ENCODE measurements at places on chromosomes 16 and 17. TPM values are rescaled to one million over a fixed set of nuclear protein-coding genes. Genes with fewer than 3 reads are reported as not detected.
A peak's percentile ranks its signal among the peaks of the same experiment; 100 is the strongest.

DNA sequence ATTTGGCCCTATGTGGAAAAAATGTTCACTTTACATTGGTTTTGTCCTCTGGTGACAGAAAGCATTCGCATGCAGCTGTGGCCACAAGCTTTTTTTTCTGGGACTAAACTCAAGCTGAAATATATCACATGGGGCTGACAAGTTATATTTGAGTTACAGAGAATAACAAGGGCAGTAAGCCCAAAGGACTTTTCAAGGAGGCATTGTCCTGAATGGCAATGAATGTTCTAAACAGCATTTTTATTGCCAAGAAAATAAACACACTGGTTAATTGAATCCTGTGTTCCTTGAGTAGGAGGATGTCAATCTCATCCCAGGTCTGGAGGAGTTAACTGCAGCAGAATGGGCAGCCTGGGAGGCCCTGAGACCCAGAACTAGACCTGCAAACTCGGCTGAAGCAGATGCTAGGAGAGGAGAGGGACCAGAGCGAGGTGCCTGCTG lies 114.5 kb downstream of the COPRS start:
- peak; percentile 87 for ATAC-seq

DNA sequence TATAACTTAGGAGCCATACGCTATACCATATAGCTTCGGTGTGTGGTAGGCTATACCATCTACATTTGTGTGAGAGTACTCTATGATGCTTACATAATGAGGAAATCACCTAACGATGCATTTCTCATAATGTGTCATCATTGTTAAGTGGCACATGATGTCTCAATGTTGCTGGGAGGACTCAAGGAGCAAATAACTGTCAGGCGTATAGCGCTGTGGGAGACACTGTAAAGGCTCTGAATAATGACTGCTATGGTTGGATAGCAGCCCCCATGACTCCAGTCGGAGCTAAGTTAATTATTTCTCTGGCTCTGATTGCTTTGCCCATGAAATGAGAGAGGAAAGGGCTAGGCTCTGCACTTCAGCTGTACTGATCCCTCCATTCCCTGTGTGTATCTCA lies 197.2 kb downstream of the RGS9 start:
- ATAC-seq = no peak

DNA sequence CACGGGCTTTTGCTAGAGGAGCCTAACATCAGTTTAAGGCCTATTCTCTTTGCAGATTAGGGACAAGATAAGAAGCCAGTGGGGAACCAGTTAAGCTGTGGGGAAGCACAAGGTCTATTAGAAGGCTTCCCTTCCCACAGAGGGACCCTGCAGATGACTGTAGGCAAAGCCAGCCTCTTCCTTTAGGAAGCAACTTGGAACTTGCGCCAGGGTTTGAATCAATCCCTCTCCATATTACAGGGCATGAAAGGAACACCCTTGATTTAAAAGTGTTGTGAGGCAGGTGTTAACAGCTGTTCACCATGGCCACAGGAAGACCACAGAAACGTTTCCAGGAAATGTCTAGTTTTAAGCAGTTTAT lies 77.3 kb downstream of the RPTOR start:
- ATAC-seq = no peak

Gene GPR142
- total RNA-seq = not detected

- ATAC-seq = no peak
Measured at GRCh38 chr16:65660390-65660789, 538.5 kb upstream of the CDH11 start.

Gene OTOP2
- not detected for total RNA-seq

- ATAC-seq = no peak
Measured at GRCh38 chr16:372302-372983, 2.1 kb upstream of the MRPL28 start.

Gene CSNK2A2
- 72.6 TPM for total RNA-seq

DNA sequence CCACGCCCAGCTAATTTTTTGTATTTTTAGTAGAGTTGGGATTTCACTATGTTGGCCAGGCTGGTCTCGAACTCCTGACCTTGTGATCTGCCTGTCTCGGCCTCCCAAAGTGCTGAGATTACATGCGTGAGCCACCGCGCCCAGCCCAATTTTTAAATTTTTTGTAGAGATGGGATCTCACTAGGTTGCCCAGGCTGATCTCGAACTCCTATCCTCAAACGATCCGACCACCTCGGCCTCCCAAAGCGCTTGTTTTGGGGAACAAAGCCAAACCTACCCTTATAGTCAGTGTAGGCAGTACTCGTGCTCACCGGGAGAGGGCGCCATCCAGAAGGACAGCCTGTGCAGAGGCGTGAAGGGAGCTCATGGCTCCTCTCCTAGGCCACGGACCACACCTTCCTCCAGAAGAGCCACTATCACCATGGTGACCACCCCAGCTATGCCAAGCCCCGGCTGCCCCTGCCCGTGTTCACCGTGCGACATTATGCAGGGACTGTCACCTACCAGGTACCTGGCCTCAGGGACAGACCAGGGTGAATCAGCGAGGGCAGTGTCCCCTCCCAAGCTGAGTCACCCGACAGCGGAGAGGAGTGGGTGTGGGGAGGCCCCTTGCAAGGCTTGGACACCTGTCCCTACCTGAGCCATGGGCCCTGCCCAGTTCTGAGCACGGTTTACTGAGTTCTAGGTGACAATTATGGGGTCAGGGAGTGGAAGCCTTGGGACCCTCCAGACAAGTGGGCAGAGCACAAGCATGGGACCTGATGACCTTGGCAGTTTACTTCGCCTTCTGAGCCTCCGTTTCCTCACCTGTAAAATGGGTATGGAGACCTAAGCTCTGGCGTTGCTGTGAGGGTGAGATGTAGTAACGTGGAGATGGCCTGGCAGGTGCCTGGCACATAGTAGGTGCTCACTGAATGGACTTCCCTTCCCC lies 13.7 kb downstream of the MYO15B start:
- peak; percentile 53 for ATAC-seq

- ATAC-seq = peak; percentile 59
Measured at GRCh38 chr17:2937331-2938003, 125.9 kb downstream of the OR1D5 start.

DNA sequence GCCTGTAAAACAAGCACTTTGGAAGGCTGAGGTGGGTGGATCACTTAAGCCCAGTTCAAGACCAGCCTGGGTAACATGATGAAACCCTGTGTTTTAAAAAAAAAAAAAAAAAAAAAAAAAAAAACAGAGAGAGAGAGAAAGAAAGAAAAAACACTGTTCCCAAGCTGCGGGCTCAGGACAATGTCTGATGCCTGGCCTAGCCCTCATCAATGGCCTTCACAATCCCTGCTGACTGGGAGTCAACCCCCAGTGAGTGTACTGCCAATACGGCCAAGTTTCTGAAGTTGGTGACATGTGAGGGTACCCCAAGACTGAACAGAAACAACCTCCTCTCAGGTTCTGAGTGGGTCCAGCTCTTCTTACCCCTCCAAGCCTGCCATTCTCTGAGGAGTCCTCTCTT lies 116.5 kb downstream of the ZNF778 start:
- ATAC-seq = peak; percentile 15

DNA sequence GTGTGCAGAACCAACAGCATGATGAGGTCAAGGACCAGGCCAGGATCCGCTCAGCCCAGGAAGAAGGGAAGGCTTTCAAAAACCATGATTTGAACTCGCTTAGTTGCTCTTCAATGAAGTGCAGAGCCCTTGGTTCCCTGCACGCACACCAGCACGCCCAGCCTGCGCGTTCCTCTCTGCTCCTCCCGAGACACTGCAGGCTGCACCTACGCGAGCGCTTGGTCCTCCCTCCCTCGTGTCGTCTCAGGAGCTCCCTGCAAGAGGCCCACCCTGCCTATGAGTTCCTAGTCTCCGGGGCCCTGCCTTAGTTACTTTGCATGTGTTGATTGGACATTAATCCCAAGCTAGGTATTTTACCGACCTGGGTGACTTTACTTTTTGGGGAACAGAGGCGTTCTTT lies 132.9 kb upstream of the TNRC6C start:
- ATAC-seq = no peak

Gene CCDC200
- 5.5 TPM for total RNA-seq

Gene FN3K
- total RNA-seq = 3.3 TPM

GRCh38 chr17:28725660-28726225 lies 290 bp downstream of the TLCD1 start:
- peak; percentile 46 for ATAC-seq

DNA sequence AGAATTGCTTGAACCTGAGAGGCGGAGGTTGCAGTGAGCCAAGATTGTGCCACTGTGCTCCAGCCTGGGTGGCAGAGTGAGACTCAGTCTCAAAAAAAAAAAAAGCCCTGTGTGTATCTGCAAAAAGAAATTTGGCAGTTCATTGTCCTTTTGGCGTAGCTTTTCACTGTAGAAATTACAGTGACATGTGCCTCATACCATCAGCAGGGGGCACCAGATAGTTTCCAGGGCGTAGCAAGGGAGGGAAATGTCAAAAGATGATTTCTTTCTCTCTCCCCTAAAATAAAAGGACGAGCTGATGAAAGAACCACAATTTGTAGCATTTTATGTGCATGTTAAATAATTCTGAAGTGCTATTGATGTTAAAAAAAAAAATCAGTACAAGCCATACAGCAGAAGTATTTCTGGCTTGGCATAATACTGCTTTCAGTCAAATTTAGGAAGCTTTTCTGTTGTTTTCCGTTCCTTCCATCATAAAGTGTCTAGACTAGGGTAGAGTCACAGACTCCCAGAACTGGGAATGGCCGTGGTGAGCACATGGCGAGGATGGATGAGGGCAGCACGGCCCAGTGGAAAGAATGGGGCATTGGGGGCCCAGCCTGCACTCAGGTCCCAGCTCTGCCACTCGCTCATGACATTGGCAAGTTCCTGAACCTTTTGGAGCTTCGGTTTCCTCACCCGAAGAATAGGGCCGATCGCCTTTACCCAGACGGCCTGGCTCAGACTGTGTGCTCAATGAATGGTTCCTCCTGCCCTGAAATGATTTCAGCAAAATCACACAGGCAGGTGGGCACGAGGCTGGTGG lies 59.8 kb upstream of the RPH3AL start:
- no peak for ATAC-seq

DNA sequence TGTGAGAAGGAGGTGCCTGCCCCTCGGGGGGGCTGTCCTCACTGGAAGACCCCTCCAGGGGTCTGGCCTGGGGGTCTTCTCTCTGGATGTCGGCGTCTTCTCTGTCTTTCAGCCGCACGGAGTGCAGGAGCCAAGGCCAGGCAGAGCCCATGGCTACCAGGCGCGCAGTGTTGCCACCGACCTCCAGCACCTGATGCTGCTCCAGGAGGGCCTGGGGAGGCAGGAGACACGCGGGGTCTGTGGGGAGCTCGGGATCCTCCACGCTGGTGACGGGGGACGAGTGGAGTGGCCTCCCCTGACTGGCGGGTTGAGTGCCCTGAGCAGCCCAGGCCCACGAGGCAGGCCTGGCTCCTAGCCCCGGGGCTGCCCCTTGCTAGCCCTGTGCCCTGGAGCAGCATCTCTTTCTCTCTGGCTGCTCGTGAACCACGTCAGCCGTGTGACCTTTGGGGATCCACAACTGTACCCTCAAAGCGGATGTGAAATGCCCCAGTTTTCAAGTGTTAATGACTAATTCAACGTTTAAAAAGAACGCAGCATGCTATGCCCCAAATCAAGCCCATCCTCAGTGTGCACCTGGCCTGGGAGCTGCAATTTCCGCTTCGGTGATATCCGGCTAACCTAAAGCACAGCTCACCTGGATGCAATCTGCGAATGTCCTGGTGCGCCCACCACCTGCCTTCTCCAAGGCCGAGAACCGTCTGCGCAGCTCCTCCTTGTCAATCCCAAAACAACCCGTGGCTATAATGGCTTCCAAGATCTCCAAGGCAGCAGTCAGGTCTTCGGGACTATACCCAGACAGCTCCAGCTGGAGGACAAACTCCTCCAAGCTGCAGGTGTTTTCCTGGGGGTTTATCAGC lies 62.9 kb downstream of the IL21R start:
- no peak for ATAC-seq

Gene ACSM5
- 0.49 TPM for total RNA-seq

- no peak for ATAC-seq
Measured at GRCh38 chr16:12988071-12988470, 86.7 kb downstream of the SHISA9 start.

GRCh38 chr17:62573480-62574117 lies 53.9 kb upstream of the MRC2 start:
- no peak for ATAC-seq

Gene LPO
- total RNA-seq = 1.2 TPM

DNA sequence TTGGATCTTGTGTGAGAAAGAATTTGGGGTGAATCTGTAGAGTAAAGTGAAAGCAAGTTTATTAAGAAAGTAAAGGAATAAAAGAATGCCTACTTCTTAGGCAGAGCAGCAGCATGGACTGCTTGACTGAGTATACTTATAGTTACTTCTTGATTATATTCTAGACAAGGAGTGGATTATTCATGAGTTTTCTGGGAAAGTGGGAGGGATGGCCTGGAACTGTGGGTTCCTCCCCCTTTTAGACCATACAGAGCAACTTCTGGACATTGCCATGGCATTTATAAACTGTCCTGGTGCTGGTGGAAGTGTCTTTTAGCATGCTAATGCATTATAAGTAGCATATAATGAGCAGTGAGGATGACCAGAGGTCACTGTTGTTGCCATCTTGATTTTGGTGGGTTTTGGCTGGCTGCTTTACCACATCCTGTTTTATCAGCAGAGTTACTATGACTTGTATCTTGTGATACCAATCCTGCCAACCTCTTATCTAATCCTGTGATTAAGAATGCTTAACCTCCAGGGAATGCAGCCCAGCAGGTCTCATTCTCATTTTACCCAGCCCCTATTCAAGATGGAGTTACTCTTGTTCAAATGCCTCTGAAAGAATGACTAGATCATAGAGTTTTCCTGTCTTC lies 58.7 kb downstream of the HSD17B2 start:
- ATAC-seq = no peak

DNA sequence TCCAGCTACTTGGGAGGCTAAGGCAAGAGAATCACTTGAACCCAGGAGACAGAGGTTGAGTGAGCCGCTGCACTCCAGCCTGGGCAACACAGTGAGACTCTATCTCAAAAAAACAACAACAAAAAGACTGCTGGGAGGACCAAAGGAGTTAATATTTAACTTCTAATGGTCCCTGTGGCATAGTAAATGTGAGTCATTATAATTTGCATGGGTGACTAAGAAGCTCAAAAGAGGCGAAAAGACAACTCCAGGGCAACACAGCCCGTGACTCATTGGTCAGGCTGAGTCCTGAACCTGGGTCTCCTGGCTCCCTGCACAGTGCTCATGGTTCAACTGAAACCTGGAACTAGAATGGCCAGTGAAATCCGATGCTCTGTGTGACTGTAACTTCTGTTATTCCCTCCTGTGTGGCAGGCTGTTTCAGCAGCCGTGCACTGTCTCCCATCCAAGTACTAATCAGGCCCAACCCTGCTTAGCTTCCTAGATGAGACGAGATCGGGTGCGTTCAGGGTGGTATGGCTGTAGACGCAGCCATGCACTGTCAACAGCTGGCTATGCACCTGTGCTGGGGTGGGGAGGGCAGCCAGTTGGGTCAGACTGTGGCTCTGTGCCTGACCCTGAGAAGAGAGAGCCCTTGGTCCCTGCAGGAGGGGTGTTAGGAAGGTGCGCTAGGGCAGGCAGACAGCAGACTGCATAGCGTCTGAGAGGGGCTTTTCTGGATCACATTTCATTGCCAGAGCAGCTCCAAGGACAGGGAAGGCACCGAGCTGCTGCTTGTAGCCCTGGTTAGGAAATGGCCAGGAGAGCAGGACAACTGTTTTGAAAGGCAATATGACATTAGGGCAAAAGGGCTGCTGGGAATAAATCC lies 14.5 kb upstream of the GPRC5C start:
- ATAC-seq = peak; percentile 100

- ATAC-seq = peak; percentile 60
Measured at GRCh38 chr17:9729034-9729650, 62.2 kb downstream of the DHRS7C start.

Gene TEKT1
- total RNA-seq = 0.82 TPM
